ENCODE measurements at places on chromosomes 2 and 18. TPM values are rescaled to one million over a fixed set of nuclear protein-coding genes. Genes with fewer than 3 reads are reported as not detected.

- no peak overlapping the region for H3K4me3 ChIP-seq
- no peak for DNase-seq
- H3K4me1 ChIP-seq, result no peaks in the 10 kb centered on the region
- H3K36me3 ChIP-seq, result no peaks in the 10 kb centered on the region
- no peak overlapping the region for H3K27ac ChIP-seq
- no peaks in the 10 kb centered on the region for H3K27me3 ChIP-seq
These were observed 206.5 kb downstream of the CPS1 start for GRCh38 chr2:210762604-210763588.

GRCh38 chr2:207928079-207928478, 97.2 kb downstream of the PLEKHM3 start:
- no peak overlapping the region for H3K4me3 ChIP-seq
- no peaks in the 10 kb centered on the region for H3K27me3 ChIP-seq
- H3K4me1 ChIP-seq, result peaks cover 11% of the 10 kb centered on the region
- H3K36me3 ChIP-seq, result peaks cover 22% of the 10 kb centered on the region

GRCh38 chr2:192087398-192087958, 107.3 kb downstream of the TMEFF2 start:
- DNase-seq, result no peak
- H3K27me3 ChIP-seq, result no peaks in the 10 kb centered on the region
- no peaks in the 10 kb centered on the region for H3K36me3 ChIP-seq
- no peak overlapping the region for H3K27ac ChIP-seq
- H3K4me1 ChIP-seq, result no peaks in the 10 kb centered on the region

DNA sequence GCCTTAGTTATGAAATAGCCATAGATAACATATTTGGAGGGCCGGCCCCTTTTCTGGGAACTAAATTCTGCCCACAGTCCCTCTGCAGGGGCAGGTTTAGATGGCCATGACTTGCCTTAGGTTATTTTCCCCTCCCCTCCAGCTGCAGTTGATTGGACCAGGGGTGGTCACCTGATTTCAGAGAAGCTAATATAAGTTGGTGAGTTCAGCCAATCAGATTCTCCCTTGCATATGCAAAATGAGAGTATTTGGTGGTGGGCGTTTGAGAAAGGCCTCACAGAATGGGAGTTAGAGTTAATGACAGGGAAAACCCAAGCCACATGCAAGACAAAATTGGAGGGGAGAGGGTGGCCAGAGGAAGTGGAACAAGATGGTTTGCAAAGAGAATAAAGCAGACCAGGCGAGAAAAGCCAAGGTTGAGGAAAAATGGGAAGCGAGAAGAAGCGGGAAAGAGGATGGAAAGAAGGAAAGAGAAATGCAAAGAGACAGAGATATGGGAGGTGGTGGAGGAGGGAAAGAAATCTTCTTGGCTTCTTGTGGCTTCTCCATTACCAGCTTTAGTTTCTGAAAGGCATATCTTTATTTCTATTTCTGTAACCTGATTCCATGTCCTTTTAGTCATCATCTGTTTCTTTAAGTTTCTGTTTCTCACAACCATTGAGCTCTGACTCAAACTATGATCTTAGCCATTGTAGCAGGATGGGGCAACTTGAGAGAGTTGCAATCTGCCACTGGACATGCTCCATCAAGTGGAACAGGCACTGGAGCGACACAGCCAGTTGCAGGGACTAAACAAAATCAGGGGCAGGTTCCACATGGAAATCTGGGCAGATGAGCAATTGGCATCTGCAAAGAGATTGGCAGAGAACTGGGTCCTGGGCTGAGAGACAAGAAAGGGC, 108.1 kb upstream of the SIX3 start:
- peaks cover 8% of the 10 kb centered on the region for H3K27me3 ChIP-seq
- H3K36me3 ChIP-seq, result no peaks in the 10 kb centered on the region
- H3K4me3 ChIP-seq, result no peak overlapping the region
- no peaks in the 10 kb centered on the region for H3K4me1 ChIP-seq

DNA sequence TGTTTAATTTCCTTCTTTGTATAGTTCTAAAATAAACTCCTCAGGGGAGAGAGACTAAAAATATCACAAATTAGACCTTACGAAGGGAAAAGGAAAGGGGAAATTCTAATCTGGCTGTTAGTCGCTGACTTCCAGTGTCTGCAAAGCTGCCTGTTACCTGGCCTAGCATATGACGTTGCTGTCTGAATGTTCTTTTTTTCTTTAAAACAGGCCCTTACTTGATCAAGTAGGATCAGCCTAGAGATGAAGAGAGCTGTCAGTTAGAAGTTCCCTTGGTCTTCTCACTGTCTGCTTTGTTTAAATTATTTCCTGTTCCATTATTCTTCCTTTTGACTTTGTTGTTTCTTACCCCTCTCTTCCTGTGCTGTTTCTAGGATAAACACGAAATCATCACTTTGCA, 11.2 kb downstream of the NCK2 start:
- no peaks in the 10 kb centered on the region for H3K27me3 ChIP-seq
- H3K27ac ChIP-seq, result no peak overlapping the region
- DNase-seq, result no peak

GRCh38 chr2:168510125-168510756, 54.2 kb downstream of the CERS6 start:
- H3K4me1 ChIP-seq, result peaks cover 9% of the 10 kb centered on the region
- no peaks in the 10 kb centered on the region for H3K27me3 ChIP-seq
- DNase-seq, result no peak

GRCh38 chr2:174826051-174826450, 61.8 kb upstream of the CHRNA1 start:
- H3K4me1 ChIP-seq, result peaks cover 42% of the 10 kb centered on the region
- H3K36me3 ChIP-seq, result no peaks in the 10 kb centered on the region
- H3K27ac ChIP-seq, result peak overlapping the region; percentile 47
- no peak for DNase-seq

- DNase-seq, result no peak
- no peak overlapping the region for H3K4me3 ChIP-seq
- H3K4me1 ChIP-seq, result no peaks in the 10 kb centered on the region
These were observed 1677.7 kb downstream of the SUCLG1 start for GRCh38 chr2:82781176-82781915.

- H3K27ac ChIP-seq, result peak overlapping the region; percentile 70
- H3K4me1 ChIP-seq, result peaks cover 23% of the 10 kb centered on the region
- DNase-seq, result no peak
- no peaks in the 10 kb centered on the region for H3K27me3 ChIP-seq
- no peak overlapping the region for H3K4me3 ChIP-seq
These were observed 18.2 kb downstream of the ADRA2B start for GRCh38 chr2:96097951-96098823.

DNA sequence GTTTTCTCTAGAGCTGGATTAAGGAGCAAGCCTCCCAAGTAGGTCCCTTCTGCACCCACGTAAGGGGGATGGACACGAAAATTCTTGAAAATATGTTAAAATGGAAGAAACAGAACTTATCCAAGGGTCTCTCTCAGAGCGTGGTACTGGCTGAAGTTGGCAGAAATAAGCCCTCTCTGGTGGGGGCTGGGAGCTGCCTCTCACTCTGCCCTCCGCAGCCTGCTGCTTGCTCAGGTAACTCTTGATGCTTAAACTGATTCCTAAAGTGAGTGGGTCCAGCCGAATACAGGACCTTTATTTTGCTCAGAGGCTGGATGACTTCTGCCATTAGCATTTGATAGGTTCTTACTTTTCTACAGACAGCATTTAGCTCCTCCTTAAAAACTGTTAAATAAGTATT, 78.1 kb downstream of the SPHKAP start:
- DNase-seq, result no peak
- no peaks in the 10 kb centered on the region for H3K36me3 ChIP-seq
- H3K4me3 ChIP-seq, result no peak overlapping the region
- no peaks in the 10 kb centered on the region for H3K4me1 ChIP-seq
- no peak overlapping the region for H3K27ac ChIP-seq

DNA sequence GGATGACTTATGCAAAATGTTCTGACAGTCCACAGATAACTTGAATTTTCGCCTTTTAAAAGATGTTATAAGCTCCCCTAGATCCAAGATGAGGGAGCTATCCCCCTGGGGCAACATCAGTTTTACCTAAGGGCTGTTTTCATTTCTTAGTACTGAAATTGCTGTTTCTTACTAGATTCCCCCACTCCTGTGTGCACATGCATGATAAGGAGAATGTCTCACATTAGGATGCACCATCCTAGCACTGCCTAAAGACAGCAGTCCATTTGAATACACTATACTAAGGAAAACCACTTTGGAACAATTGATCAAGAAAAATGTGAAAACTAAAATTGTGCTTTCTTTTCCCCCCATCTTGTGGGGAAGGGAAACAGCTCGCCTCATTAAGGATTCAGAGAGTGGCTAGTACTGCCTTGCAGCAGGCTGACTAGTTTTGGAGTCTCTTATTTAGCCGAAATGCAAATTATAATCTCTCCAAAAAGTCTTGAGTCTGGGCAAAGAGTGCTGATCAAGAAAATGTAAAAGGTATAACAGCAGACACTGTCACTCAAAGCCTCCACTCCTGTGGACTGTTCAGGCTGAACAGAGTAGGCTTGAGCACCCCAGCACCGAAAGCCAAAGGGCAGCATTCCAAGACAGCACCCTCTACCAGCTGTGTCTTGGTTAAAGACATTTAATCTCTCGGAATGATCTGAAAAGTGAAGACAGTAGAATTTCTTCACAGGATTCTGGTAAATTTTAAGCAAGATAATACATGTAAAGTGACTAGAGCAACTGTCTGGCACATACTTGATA, 65.0 kb downstream of the ZNF385B start:
- no peak for DNase-seq
- H3K4me3 ChIP-seq, result no peak overlapping the region
- H3K36me3 ChIP-seq, result no peaks in the 10 kb centered on the region
- no peaks in the 10 kb centered on the region for H3K27me3 ChIP-seq
- no peak overlapping the region for H3K27ac ChIP-seq
- H3K4me1 ChIP-seq, result no peaks in the 10 kb centered on the region

- H3K4me3 ChIP-seq, result peak overlapping the region; percentile 99
- DNase-seq, result no peak
- H3K27ac ChIP-seq, result peak overlapping the region; percentile 99
- no peaks in the 10 kb centered on the region for H3K36me3 ChIP-seq
These were observed 676 bp downstream of the ACTR2 start for GRCh38 chr2:65228263-65228750.

DNA sequence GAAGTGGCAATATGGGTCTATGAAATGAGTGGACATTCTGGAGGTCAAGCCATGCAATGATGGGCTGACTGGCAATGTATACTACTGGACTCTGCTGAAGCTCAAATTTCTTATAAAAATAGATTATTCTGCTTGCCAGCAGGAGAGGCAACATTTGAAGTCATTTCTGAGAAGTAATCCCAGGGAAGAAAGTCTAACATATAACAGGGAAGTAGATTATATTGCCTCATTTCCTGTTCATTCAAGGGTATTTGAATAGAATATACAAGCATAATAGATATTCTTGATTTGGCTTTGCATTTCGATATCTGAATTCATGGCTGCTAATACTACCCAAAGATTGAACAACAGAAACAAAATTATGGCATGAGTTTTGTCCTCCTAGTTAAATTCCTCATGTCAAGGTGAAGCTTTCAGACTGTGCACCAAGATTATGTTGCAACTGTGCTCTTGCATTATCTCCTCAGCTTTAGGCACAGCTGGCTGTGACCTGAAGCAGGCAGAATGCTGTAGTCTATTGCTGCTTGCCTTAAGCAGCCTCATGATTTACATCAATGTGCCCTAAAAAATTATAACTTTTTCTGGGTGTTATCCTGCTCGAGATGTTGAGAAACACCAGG, 13.3 kb upstream of the TMX3 start:
- DNase-seq, result no peak
- H3K27ac ChIP-seq, result no peak overlapping the region
- no peaks in the 10 kb centered on the region for H3K36me3 ChIP-seq
- H3K4me1 ChIP-seq, result no peaks in the 10 kb centered on the region

GRCh38 chr18:59159265-59159664, 19.6 kb downstream of the SEC11C start:
- H3K4me1 ChIP-seq, result no peaks in the 10 kb centered on the region
- H3K27ac ChIP-seq, result no peak overlapping the region

GRCh38 chr2:107407017-107407416, 419.7 kb upstream of the RGPD4 start:
- no peaks in the 10 kb centered on the region for H3K27me3 ChIP-seq
- no peak overlapping the region for H3K4me3 ChIP-seq
- no peaks in the 10 kb centered on the region for H3K4me1 ChIP-seq
- DNase-seq, result no peak
- H3K27ac ChIP-seq, result no peak overlapping the region

DNA sequence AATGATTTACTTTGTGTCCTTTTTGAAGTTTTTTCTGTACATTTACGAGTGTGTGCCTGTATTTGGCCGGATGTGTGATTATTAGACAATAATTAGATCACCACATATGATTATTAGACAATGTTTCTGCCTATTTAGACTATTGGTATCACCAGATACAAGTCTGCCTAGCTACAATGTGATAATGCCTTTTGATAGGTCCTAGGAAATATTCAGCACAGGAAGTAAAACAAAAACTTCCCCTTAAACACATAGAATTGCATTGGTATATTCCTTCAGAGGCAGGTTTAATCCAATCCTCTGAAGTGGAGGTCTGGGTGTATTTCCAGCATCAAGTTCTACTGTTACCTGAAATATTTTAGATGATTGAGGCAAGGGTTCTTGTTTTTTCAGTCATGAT, 275.1 kb downstream of the TGIF1 start:
- peaks cover 2% of the 10 kb centered on the region for H3K4me1 ChIP-seq
- no peak for DNase-seq
- H3K27me3 ChIP-seq, result no peaks in the 10 kb centered on the region
- H3K27ac ChIP-seq, result no peak overlapping the region

DNA sequence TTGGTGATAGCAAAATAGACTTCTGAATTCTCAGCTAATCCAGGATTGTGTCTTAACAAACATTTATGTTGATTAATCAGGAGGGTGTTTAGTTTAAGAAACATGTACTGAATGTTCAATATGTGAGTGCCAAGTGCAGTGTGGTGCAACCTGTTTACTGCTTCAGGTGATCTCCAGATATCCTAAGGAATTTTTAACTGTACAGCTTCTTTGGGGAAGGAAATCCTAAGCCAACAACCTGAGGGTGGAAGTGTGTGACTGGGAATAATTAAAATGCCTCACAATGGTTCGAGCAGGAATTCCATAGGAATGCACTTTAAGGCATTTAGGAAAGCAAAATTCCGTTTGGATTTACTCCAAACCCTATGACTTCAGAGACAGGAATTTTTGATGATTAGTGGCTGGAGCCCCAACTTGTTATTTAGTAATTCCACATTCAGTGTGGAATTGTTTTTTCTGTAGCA, 16.4 kb downstream of the CRIM1 start:
- peaks cover 77% of the 10 kb centered on the region for H3K4me1 ChIP-seq
- DNase-seq, result no peak
- H3K27ac ChIP-seq, result no peak overlapping the region
- H3K36me3 ChIP-seq, result no peaks in the 10 kb centered on the region

GDF7 gene
- 0.99 TPM for total RNA-seq

UGT1A3 gene
- total RNA-seq, result not detected

FMNL2 gene
- 10.1 TPM for total RNA-seq

MTHFD2 gene
- 19.6 TPM for total RNA-seq

KCNE4 gene
- 0.28 TPM for total RNA-seq

PLCD4 gene
- total RNA-seq, result 0.68 TPM

HOXD13 gene
- not detected for total RNA-seq

IHH gene
- total RNA-seq, result not detected

RIT2 gene
- total RNA-seq, result not detected

PREB gene
- total RNA-seq, result 48.7 TPM

CAPN14 gene
- 0.25 TPM for total RNA-seq

SERPINB2 gene
- total RNA-seq, result not detected

RGPD3 gene
- total RNA-seq, result 0.07 TPM

Measured in heart right ventricle (tissue), 16 donors.